Skeletal muscle cell (primary cell): ENCODE measurements at places on chromosomes 6 and 20.

- no peak for DNase-seq
Observed at GRCh38 chr20:44319839-44320422, 8.9 kb upstream of the FITM2 start.

GRCh38 chr20:16301986-16302385, 271.3 kb downstream of the KIF16B start:
- no peak for DNase-seq

GRCh38 chr20:63898882-63899558, 4.1 kb downstream of the DNAJC5 start:
- no peak for DNase-seq

GRCh38 chr6:24513602-24514001, 18.8 kb downstream of the ALDH5A1 start:
- DNase-seq, result no peak

DNA sequence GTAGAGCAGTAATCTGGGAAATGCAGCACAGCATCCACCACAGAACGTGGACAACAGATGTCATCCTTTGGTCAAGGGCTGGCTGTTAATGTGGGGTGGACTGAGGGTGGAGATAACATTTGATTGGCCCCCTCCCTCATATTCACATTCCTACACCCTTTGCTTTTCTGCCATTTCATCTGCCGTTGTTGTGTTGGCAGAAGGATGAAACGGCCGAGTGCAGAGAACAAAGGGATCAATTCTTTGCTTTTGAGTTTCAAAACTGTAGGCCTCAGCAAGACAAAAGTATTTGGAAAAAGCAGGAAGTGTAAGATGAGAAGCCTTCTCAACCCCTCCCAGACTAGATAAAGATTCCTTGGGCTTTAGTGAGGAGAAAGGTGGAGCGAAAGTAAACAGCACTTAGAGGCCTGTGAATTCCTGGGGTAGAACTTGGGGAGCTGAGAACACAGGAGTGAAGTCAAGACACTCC, 74.2 kb upstream of the PHIP start:
- no peak for DNase-seq

DNA sequence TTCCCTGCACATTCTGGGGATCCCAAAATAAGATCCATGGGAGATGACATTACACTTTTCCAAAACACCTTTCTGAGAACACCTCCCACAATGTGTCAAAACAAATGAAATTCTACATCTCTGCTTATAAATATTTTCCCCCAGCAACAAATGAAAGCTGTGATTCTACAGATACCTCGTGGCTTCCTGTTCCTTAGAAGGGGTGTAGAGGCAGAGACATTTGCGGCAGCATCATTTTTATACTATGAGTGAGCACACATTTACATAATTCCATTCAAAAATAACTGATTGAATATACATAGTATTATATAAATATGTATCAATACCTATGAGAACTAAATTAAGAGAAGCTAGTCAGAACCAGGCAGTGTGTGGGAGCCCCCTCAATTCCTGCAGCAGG, 213.9 kb upstream of the JARID2 start:
- no peak for DNase-seq
